ENCODE measurements at places on chromosomes 7 and 10.

GRCh38 chr10:132616170-132616995, 78.8 kb downstream of the INPP5A start:
- DNase-seq, result peak; percentile 38

DNA sequence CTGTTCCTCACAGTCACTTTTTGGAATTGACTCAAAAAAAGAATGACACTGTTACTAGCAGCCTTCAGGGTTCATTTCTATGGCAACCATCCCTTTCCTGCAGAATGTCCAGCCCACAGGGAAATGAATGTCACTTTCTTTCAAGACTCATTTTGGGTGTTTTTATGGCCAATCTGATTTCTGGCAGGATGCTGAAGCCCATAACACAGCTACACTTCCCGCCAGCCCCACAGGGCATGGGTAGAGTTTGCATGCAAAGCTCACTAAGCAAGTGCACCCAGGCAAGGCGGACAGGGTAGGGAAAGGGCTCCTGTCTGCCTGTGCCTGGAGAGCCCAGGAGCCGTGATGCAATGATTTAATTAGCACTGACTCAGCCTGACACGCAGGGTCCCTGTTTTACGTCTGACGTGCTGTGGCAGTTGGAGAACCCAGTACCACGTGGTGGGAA, 26.1 kb upstream of the GPAM start:
- no peak for DNase-seq

DNA sequence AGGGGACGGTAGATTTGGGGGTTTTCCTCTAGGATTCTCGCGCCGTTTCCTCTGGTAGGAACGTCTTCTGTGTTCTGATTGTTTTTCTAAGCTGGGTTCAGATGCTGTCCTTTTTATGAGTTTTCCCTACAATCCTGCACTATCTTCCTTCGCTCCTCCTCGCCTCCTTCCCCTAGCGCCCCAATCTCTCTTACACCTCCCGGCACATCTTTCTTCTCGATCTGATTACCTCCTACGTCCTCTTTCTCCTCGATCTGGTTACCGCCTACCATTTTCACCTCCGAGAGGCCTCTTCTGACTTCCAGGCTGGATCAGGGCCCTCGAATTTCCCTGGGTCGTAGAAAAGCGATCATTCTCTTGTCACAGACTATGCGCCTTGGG, 413 bp downstream of the BUD31 start:
- DNase-seq, result no peak

GRCh38 chr7:33073243-33073642, 10.7 kb upstream of the NT5C3A start:
- no peak for DNase-seq

- no peak for DNase-seq
Observed at GRCh38 chr10:60267802-60268201, 121.9 kb downstream of the ANK3 start.

- no peak for DNase-seq
Observed at GRCh38 chr7:122887848-122888247, 1.6 kb upstream of the CADPS2 start.

DNA sequence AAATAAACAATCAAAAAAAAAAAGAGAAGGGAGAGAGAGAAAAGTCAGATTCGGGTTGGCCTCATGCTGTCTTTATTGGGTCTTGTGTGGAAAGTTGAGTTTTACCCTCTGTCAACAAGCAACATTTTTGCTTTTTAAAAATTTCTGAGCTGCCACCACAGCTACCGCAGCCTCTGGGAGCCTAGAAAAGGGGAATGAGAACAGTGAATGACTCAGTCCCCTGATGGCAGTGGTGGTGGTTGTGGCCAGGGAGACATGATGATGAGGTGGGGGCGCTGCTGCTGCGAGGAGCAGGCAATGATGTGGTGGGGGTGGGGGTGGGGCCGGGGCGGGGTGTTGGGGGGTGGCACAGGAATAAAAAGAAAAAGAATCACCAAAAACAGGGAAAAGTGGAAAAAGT, 20.0 kb upstream of the CREB3L2 start:
- DNase-seq, result no peak

GRCh38 chr7:72244826-72245398, 167.2 kb downstream of the CALN1 start:
- no peak for DNase-seq

DNA sequence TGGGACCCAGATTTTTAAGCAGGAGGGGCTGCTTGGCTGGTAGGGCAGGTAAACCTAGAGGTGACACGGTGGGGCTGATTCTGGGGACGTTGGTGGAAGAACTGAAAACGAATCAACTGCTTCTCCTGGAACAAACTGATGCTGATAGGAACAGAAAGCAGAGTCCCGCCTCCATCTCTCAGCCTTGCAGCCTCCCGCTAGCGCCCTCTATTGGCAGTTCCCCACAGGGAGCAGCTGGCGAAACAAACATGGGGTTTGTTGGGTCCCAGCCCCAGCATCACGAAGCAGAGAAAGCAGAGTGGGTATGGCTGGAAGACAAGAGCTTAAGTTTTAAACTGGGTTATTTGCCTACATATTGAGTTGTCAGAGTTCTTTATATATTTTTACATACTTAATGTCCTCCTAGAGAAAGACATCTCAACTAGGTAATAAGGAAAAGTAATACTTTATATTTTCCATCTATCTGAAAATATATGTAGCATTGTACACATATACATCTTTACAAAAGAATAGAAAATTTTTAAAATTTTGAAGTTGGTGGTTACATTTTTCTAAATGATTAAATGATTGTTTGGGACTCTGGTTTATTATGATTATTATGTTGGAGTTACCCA, 42.3 kb upstream of the FOXI2 start:
- DNase-seq, result no peak

DNA sequence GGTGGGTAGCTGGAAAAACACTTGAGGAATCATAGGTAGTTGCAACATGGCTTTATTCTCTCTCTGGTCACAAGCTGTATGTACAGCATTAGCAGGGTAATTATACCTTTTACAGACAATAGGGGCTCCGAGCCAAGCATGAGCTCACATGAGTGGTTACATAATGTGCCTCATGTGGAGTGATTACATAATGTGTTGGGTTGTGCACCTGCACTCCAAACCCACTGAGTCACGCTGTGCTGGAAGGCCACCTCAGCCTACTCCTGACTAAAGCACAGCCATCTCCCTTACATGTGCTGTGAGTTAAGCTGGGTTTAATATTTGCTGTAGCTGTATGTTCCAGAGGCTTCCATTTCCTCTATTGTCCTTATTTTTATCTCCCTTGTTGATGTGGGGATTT, 348.7 kb upstream of the SEMA3C start:
- no peak for DNase-seq

GRCh38 chr7:107678110-107678753, 17.6 kb downstream of the SLC26A4 start:
- DNase-seq, result no peak
